Left renal pelvis (tissue), 4 donors: ENCODE measurements at places on chromosomes 12 and 14. TPM values are rescaled to one million over a fixed set of nuclear protein-coding genes. Genes with fewer than 3 reads are reported as not detected.

GRCh38 chr14:33317675-33318074 is 379.0 kb downstream of the NPAS3 start:
- DNase-seq = no peak

- DNase-seq = no peak
These were observed 28.5 kb downstream of the GPRC5A start for GRCh38 chr12:12919666-12920435.

DNA sequence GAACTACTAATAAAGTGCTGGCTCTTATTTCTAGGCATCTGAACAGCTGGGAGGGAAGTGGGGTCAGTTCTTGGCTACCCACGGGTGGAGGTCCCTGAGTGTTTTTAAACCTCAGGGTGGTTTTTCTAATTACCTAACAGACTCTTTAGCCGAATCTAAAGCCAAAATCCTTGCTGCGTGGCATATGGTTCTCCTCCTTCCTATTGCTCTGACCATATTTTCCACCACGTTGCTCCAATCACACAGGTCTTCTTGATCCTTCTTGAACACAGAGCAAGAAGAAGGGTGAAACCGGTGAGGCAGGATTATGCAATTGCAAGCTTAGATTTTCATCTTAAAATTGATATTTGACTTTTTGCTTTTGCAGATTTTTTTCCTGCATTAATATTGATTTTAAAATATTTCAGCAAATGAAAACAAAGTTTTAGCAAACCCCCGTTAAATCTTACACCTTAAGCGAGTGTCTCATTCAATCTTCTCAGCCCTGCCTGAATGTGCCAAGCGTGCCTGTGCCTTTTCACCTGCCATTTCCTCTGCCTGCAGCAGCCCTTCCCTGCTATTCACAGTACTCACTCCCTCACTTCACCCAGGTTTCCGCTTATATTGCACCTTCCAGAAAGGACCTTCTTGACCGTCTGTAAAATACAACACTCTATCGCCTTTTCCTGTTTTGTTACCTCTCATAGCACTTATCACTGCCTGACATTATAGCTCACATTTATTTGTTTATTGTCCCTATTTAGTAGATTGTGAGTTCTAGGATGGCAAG is 506.0 kb downstream of the DIO2 start:
- DNase-seq = no peak

DNA sequence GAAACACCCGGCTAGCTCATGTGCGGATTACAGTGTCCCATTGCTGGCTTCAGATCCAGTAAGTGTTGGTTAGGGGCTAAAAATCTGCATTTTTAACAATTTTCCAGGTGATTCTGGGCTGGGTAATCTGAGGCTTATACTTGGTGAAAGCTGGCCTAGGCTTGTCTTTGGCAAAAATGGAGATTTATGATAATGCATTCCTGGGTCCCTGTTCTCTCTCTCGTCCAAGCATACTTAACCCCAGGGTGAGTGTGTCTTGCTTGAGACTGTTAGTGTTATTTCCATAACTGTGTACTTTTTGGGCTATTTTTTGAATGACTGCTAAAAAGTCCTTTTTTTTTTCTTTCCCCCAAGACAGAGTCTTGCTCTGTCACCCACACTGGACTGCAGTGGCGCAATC is 43.2 kb downstream of the SNAPC1 start:
- DNase-seq = no peak

GRCh38 chr14:100165376-100165775 is 5.9 kb upstream of the DEGS2 start:
- no peak for DNase-seq

The TAS2R9 gene
- not detected for polyA plus RNA-seq
